Muscle of back (tissue), 13 donors: ENCODE measurements at places on chromosomes 1 and 21.
A peak's percentile ranks its signal among the peaks of the same experiment; 100 is the strongest.

GRCh38 chr1:82214606-82215005 lies 413.9 kb downstream of the ADGRL2 start:
- DNase-seq: no peak

DNA sequence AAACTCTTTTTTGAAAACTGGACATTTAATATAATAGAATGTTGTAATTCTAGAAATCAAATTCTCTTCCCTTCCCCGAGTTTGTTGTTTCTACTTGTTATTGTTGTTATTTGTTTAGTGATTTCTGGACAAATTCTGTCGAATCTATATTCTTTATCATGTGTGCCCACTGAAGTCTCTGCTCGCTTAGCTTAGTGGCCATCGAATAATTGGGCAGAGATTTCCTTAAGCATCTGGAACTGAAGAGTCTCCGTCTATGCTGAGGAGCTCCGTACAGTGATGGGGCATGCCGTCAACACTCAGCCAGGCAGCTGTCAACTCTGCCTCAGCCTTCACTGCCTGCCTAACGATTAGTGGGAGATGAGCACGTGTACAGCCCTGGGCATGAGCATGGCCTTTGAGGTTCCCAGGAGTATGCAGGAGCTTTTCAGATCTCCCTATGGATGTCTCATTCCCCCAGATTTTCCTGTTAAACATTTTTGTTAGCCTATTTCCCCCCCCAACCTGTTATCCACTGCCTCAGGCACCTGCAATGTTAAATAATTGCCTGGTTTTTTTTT lies 66.8 kb downstream of the SLX9 start:
- no peak for DNase-seq

DNA sequence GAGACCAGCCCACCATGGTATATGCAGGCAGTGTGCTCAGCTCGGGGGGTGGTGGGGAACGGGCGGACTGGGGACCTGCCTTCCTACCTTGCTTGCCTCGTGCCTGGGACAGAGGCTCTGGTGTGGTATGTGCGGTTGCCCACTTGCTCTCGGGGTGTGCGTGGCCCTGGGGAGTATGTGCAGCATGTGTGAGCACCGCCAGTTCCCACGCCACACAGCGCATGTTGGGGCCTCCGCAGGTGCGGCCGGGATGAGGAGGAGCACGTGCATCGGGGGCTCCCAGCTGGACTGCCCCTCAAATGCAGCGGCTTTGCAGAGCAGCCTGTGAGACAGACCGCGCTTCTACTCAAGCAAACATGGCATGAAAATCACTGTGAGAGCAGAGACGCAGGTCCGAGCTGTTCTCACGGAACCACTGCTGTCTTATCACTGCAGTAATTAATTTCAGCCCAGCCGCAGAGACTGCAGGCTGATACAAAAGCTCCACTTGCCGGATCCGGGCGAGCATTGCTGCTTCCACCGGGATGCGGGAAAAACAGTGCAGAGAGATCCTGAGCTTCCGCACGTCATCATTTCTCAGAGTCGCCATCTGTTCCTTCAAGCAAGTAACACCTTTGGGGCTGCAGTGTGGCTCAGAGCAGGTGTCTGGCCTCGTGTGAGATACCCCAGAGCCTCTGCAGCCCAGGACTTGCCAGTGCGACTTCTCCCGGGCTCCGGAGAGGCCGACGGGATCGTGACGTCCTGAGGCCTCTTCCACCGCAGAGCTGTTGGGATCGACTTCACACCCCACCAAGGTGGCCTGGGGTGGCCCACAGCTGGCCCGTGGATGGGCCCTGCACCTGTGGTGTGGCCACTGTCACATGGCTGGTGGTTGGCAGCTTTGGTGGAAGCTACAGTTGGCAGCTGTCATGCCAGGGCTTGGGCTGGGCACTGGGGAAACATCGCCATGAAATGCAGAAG lies 92.6 kb upstream of the ACTRT2 start:
- DNase-seq: no peak

- no peak for DNase-seq
Observed at GRCh38 chr1:90707363-90707710, 9.8 kb downstream of the BARHL2 start.

- DNase-seq: no peak
Observed at GRCh38 chr1:153271711-153272110, 12.2 kb downstream of the LORICRIN start.

- peak; percentile 10 for DNase-seq
Observed at GRCh38 chr1:248852481-248853405, 6.1 kb downstream of the ZNF692 start.

- DNase-seq: no peak
Observed at GRCh38 chr1:207346513-207346912, 25.0 kb downstream of the CD55 start.

DNA sequence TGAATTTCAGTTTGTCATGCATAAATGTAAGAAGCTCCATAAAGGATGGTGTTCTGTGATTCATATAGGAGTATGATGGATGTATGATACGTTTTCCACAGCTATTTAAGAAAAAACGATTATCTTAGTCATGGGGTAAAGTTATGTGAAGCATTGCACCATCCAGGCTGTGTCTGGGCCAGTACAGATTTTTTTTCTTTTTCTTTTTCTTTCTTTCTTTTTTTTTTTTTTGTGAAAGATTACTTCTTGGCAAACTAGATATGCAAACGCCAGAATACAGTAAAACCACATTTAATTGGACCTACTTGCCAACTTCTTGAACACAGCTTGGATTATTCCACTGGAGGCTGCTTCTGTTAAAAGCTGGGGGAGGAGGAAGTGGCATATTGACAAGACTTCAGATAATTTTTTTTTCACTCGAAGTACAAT lies 14.9 kb downstream of the ZBTB18 start:
- DNase-seq: no peak
